RCC 7860 (cell line): ENCODE measurements at places on chromosomes 2 and 18.
A peak's percentile ranks its signal among the peaks of the same experiment; 100 is the strongest.

DNA sequence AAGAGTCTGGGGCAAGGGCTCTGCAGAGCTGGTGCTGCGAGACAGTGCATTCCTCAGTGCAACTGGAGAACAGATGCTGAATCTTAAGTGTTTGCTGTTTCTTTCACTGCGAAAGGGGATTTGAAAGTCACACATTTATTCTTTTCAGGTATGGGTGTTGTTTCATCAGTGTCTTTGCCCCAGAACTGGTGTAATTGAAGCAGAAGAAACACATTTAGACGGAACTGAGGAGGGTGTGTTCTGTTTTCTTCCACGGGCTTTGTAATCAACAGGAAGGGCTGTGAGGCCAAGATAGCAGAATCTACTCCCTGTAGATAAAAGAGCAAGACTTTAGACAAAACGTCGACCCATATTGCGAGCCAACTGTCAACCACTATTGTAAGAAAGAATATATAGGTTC, 151.9 kb downstream of the EPHA4 start:
- no peak for DNase-seq

GRCh38 chr2:12416600-12416999, 300.1 kb upstream of the TRIB2 start:
- no peak for DNase-seq

- DNase-seq = no peak
These were observed 23.3 kb downstream of the EPB41L3 start for GRCh38 chr18:5520464-5520863.

DNA sequence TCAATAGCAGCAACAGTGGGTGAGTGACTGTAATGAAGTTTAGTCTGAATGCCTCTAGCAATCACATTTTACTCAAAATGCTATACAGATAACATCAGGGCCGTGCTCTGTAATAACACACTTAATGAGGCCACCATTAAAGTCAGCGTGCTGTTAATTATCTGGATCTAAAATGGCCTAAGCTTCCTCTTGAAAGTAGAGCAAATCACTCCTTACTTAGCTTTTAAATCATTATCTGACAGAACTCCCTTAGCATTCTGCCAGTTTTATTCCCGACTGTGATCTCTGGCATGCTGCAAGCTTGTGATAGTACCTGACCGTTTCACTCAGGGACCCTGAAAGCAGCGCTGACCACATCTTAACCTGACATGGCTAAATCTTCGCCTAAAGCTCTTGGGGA, 9.0 kb downstream of the RPS7 start:
- DNase-seq = no peak

GRCh38 chr2:31384771-31385276, 29.7 kb downstream of the XDH start:
- peak; percentile 78 for DNase-seq

GRCh38 chr2:196195758-196196157, 24.4 kb upstream of the STK17B start:
- no peak for DNase-seq

GRCh38 chr2:231940795-231941194, 14.6 kb upstream of the NPPC start:
- no peak for DNase-seq

- DNase-seq = no peak
These were observed 69.3 kb upstream of the HK2 start for GRCh38 chr2:74764429-74765272.

- no peak for DNase-seq
These were observed 4.2 kb downstream of the NAPG start for GRCh38 chr18:10530002-10530401.

- DNase-seq = no peak
These were observed 23.8 kb downstream of the C1QL2 start for GRCh38 chr2:119134775-119135174.

DNA sequence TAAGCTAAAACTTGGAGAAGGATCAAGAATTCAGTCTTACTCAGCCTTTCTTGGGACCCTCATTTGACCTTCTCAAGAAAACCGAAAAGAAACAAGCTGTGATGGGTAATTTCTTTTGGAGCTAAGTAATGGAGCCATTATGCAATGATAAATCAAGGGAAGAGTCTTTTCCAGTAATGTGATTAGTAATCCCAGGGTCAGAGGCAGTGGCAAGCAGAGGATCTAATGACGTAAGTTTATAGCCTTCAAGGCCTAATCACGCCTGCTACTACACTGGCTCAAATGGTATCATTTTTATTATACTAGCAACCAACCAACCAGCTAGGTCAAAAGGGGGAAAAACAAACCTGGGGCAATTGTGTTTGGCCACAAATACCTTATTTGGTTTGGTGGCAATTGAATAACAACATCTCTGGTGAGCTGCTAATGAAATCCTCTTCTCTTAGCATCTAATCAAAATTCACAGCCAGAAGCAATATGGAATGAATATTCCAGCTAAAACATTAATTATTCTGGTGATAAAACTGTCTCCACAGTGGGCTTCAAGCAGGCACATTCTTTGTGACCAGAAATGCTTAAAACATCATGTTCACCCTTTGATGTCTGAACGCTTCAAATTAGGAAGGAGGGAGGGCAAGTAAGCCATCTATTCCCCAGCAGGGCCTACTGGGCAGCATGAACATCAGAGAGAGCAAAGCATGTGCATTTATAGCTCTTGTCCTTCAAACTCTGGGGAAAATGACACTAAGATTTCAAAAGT, 114.9 kb upstream of the SULT1C3 start:
- DNase-seq = no peak

DNA sequence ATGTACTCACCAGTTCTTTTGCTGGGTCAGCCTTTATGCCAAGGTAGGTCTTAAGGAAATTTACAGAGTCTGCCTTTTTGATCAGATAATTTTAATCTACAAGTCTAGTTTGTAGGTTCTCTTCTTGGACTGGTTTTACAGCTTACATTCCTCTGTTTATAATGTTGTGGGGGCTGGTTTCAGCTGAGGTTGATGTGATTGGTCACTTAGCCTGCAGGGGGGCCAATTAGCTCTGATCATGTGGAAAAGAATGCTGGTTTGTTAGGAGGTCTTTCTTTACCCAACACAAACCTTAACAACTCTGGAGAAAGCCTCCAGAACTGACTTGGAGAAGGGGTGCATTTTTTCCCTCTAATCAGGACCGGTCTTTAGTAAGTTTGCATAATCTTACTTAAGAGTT, at the start of gene KCNJ13:
Gene KCNJ13 (minus strand): TSS at position 131 of the 400 bp plus-strand sequence. CDS start 5,203 bp downstream, outside the sequence.
- no peak for DNase-seq

DNA sequence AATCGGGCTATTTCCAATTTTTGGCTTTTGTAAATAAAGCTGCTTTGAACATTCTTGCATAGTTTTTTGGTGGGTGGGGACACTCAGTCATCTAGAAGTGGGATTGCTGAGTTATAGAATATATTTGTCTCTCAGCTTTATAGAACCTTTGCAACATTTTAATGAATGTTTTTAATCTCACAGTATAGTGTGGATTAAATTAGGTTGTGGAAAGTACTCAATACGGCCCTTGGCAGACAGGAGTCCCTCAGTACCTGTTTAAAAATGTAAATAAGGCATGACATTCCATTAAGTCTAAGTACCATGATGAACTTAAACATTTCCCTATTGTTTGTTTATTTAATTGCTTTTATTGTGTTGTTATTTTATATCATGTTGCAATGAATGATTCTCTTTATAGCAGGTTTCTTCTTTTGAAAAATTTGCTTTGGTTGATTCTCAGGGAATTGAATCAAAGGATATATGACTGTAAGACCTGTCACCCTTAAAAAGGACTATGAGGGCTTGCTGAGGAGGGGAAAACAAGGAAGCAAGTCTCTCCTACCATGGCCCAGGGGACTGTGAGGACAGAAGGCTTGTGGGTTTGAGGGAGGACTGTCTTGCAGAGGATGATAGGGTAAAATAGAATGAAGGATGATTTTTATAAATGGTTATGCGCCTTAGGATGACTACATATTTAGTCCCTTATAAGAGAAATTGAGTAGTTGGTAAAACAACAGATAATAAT, 165.1 kb downstream of the RPIA start:
- DNase-seq = no peak

DNA sequence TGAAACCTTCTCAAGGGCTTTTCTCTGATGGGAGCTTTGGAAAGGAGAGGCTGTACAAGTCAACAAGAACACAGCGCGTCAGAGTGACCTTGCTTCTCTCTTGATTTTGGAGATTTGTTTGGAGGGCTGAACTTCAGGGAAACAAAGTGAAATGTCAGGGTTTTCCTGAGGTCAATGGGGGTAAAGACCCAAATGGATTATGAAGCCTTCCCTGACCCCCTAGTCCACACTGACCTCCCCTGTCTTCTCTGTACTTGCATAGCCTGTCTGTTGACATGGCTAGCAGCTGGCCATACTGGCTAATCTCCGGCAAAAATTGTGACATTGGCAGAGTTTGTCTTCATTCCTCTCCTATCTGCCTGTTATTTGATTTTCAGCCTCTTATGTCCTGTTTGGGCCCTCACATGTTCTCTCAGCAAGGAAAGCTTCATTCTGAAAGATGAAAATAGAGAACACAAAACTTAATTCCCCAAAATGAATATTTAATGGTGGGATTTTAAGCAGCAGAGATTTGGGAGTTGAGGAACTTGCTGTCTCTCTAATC, 149.3 kb upstream of the HAAO start:
- DNase-seq = no peak

DNA sequence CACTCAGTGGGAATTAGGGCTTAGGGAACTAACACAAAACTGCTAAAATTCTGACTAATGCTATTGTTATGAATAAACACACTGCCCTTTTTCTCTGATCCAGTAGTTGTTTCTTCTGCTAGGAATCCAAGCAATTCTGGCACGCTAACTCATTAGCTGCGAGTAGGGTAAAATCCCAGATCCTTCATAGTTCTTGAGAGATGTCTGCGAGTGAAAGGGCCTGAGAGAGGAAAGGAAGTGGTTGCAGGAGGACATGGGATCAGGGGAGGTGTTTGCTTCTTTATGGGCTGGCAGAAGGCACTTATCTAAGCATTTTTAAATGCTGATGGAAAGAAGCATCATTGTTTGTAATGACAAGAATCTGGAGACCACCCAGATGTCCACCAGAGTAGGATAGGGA, 9.4 kb downstream of the MAP3K19 start:
- no peak for DNase-seq

GRCh38 chr2:211868996-211869533, 669.5 kb downstream of the ERBB4 start:
- DNase-seq = no peak

- DNase-seq = no peak
These were observed 42.1 kb upstream of the TTC39C start for GRCh38 chr18:23972453-23972852.

DNA sequence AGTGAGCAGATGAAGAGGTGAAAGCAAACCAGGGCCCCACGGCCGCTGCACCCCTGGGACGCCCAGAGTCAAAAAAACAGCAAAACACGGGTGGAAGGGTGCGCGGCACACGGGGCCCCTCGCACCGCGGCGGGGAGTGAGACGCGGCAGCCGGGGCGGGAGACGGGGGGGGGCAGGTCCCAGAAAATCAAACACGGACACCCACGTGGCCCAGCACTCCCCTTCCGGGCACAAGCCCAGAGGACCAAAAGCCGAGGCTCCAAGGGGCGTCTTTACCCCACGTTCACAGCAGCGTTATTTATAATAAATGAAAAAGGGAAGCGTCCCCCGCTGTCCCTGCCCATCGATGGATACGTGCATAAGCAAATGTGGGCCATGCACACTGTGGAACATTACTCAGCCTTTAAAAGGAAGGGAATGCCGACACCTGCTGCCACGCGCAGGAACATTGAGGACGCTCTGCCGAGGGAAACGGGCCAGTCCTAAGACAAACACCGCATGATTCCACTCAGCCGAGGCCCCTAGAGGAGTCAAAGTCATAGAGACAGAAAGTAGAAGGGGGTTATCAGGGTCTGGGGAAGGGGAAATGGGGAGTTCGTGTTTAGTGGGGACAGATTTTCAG, 677 bp upstream of the COPS9 start:
- DNase-seq = no peak

DNA sequence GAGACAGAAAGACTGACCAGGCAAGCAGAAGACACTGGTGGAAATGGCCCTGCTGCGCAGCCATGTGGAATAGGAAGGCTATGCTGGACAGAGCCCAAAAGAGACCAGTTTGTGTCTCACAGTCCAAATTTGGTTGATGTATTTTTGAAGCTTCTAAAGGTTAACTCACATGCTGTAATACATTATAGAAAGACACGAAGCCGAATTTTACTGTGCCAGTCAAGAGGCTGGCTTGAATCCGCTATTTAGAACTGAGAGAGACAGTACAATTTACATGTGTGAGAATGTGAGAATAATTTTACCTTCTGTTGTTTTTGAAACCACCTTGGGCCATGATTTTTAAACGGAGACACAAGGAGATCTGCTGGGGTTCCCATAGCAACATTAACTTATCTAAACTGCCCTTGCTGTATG, 113.6 kb downstream of the METTL8 start:
- no peak for DNase-seq

DNA sequence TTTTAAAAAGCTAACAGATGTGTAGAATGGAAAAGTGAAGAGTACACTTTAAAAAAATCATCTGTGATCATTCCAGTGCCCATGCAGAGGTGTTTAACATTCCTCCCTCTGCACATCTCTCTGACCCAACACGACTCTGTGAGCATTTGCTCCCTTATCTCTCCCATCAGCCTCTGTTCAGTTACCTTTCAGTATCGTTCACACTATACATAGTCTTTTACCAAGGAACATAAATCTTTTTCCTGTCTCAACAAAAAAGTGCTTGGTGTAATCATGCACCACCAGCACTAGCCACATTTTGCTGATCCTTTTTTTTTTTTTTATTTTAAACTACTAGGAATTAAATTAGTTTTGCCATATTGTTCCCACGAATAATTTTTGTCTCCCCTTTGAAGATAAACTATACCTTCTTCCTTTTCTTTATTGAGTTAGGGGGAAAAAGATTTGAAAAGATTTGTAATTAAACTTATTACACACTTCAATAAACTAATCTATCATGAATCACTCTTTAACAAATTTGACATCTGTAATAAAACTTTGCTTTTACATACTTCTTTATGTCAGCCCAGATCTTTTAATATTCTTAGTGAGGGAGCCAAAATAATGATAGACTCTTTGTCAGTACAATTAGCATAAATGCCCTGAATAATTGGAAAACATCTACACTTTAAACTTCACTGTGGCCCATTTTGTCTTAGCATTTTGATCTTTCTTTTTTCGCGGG, 489.8 kb upstream of the FANCL start:
- no peak for DNase-seq

DNA sequence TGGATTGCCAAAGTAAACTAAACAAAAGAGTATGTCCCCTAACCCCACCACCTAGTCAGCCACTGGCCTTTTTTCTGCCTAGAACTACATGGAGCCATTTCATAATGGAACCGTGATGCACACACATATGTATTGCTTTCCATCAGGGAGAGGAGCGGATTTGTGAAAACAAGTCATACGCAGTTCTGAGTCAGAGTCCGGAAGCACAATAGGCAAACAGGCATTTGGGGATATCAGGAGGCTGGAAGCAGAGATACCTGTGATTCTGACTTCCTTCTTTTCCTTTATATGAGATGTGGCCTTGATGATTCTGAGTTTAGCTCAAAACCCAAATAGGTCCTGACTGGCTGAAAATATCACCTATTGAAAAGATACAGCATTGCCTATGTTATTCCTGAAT, 93.5 kb downstream of the TMEM163 start:
- DNase-seq = no peak

- DNase-seq = no peak
These were observed 4.2 kb downstream of the ZNF516 start for GRCh38 chr18:76490670-76491472.
